ENCODE measurements at places on chromosomes 16 and 17.
A peak's percentile ranks its signal among the peaks of the same experiment; 100 is the strongest.

DNA sequence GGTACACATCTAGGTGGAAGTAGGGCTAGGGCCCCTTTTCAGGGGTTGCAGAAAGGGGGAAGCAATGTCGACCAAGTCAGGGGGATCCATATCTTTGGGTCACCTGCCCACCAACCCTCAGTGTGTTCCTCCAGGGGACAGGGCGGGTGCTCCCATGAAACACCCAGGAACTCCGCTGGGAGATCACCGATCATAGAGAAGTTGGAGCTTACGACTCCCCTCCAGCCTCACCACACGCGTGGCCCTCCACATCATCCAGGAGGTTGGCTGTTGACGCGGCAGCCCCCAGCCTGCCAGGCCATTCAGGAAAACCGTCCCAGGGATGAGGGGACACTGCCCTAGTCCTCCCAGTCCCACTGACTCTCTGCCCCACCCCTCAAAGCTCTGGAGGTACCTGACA lies 17.3 kb upstream of the MRPS23 start:
- DNase-seq, result no peak

DNA sequence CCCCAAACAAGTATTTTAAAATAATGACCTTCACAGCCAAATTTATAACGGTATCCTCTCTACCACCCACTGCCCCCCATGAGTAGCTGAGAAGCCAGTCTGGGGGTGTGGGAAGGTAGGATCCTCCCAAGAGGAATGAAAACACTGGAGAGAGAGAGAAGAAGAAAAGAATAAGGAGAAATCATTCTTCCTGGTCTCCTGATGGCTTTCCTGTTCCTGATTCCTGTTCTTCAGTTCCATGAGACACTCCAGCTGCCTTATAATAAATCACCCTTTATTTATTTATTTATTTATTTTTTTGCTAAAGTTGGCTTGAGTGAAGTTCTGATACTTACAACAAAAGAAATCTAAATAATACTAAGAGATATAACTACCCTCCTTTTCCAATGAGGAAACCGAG lies 56.4 kb upstream of the FAM20A start:
- no peak for DNase-seq

DNA sequence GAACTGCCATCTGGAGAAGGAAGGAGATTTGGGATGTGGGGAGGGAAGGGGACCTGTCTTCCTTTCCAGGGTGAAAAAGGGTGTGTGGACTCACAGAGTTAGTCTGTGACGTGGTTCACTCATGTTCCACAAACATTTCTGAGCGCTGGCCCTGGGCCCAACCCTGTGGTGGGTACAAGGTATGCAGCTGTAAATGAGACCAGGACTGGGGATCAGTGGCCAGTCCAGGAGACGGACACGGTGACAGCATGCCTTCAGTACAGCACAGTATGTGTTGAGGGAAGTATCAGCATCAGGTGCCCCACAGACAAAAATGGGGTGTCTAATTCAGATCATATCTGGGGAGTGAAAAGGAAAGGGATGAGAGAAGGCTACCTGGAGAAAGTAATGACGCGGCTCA lies 5.5 kb upstream of the EPX start:
- DNase-seq, result no peak

GRCh38 chr17:50853015-50853615 lies 13.0 kb downstream of the TOB1 start:
- no peak for DNase-seq

DNA sequence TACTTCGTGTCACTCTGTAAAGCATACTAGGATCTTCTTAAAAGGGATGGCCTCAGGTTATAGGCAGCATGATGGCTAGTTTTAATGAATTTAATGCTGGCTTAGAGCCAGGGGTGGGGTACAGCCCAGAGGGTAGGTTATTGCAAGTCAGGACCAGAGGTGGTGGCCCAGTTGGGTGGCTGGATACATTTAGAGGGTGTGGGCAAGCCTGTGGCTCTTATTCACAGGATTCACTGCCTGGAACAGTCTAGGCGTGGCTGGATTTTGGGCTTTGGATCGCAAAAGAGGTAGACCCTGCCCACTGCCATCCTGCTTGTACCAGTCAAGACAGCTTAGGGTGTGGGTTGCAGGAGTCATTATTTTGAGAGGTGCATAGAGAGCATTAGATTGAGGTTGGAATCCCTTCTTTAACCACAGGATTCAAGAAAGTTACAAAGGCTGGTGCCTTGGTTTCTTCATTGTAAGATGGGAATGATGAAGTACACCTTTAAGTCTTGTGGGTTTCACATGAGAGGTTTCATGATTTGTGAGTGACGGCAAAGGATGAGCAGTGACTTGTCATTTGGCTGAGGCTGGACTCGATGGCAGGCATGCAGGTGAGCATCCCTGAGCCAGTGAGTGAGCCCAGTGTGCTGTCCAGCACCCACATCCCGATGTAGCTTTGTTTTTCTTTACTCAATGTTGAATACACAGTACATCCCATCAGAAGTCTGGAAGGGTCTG lies 85.2 kb downstream of the KSR1 start:
- no peak for DNase-seq

DNA sequence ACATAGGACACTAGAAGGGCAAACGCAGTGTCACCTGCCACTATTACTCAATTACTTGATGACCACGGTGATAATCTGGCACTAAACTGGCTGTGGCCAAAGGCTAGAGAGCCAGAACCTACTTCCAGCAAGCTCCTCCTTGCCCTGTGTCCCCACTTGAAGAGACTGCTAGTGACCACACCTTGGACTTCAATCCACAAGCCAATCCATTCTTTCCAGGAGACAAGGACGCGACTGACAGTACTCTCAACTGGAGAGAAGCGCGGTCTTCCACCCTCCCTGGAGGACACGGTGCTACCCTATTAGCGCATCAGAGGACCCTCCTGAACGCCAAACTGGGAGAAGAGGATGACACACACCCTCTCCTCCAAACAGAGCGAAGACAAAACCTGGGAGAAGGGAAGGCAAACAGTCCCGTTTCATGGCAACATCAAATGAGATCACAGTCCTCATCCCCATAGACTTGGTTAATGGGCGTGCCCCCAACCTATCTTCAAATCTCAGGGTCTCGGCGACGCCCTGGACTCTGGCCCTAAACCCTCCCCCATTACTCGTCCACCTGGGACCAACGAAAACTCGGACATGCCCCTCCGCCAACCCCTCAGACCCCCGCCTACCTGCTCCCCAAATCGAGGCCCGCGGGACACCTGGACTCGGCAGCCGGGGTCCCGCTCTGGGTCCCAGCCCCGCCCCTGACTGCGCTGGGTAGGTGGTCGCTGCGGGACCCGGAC lies 508 bp downstream of the FLCN start:
- no peak for DNase-seq

DNA sequence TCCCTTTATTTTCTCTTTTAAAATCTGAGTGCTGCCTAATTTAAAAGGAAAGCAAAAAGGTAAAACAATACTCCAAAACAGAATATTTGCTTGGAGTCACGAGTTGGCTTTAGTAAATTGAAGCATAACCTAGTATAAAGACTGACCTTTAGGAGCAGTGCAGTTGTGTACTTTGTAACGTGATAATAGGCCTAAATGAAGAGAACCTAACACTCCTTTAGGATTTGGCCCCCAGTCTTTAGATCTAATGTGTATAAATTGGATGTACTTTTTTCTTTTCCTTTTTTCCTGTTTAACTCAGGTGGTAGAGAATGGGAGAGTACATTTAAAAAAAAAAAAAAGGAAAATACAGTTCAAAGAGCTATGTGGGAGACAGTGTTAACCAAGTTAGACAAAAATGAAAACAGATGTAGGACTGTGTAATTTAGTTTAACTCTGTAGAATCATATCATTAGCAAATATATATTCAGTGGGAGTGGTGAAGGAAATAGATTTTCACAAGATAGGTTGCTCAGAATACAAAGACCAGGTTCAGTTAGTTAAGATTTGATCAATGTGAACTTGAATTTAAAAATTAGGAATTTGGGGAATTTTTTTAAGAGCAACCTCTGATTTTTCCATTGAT lies 16.8 kb downstream of the CPD start:
- no peak for DNase-seq

DNA sequence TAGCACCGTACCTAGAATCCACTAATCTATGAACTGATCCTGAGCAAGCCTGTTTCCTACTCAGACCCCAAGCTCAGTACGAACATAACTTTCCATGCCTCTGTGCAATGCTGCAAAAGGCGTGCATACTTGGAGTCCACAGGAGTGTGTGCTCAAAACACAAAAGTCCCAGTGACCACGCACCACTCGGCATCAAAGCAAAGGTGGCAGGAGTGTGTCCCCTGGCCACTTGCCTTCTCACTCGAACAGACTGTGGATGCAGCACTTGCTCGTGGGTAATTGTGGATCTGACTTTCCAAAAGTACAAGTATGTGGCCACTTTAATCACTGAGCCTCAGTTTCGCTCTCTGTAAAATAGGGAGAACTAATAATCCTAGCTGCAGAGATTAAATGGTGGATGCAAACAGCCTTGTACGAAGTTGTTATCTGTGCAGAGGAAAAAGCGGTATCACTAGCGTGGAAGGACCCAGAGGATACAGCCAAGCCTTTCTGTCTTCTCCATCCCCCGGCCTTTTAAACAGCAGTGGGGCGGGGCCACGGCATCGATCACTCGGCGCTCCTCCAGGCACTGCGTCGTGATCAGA lies 311 bp upstream of the KDM8 start:
- DNase-seq, result peak; percentile 49

- no peak for DNase-seq
Observed at GRCh38 chr17:27525836-27526603, 69.8 kb downstream of the KSR1 start.

DNA sequence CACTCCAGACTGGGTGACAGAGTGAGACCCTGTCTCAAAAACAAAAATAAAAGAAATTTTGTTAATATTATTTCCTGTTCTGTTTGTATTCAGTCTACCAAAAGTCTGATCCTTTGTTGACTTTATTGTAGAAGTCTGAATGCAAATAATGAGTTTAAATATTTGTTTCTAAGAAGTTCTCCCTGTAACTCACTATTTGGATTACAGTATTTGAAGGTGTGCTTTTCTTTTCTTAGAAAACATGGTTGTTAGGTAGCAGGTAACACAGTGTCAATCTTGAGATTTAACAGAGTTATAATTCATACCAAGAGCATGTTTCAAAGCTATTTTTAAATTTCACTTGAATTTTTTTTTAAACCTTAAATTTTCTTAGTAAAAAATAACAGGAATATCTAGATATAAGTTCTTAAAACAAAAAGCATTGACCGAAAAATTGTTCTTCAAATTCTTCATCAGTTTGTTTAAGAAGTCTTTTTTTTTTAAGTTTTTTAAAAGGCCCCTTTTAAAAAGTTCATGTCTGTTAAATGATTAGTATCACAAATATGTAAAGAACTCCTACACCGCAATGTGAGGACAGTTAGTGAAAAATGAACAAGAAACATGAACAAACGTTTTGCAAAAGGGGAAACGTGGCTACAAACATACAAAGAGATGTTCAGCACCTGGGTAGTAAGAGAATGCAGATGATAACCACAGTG lies 35.0 kb downstream of the GAN start:
- no peak for DNase-seq

DNA sequence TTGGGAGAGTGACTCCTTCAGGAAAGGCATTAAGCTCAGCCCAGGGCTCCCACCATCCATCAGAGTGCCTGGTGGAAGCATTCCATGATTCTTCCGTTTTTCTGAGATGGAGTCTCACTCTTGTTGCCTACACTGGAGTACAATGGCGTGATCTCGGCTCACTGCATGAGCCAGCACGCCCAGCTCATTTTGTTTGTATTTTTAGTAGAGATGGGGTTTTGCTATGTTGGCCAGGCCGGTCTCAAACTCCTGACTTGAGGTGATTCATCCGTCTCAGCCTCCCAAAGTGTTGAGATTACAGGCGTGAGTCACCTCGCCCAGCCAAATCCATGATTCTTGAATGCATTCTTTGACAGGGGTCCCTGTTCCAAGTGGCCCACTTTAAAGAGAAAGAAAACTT lies 23.1 kb downstream of the MIS12 start:
- DNase-seq, result no peak

DNA sequence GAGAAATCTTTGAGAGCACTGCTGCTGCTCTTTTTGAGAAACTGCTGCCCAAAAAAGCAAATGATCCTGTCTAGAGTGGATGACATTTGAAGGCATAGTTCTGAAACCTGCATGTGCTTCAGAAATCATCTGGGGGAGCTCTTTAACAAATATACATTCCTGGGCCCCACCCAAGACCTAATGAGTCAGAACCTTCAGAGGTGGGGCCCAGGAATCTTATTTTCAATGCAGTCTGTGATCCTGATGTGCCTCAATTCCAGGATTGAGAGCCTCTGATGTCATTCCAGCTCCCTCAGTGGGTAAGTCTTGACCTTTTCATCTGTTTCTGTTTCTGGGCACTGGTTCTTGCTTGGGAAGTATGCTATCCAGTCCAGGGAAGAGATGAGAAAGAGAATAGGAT lies 42.3 kb downstream of the HNF1B start:
- no peak for DNase-seq

DNA sequence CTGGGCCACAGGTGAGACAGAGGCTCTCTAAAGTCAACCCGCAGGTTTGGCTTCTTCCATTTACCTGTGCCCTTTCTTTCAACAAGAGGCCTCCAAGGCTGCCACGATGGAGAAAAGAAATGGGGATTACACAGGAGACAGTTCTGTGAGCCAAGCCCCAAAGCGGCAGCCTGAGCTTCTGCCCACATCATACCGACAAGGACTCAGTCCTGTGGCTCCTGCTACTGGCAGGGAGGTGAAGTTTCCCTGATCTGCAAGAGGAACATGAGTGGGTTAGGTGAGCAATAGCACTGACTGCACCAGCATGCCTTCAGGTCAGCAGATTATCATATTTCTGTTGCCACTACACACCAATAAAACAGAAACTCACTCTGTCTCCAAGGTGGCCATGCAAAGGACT lies 800.0 kb downstream of the KCNJ18 start:
- no peak for DNase-seq

DNA sequence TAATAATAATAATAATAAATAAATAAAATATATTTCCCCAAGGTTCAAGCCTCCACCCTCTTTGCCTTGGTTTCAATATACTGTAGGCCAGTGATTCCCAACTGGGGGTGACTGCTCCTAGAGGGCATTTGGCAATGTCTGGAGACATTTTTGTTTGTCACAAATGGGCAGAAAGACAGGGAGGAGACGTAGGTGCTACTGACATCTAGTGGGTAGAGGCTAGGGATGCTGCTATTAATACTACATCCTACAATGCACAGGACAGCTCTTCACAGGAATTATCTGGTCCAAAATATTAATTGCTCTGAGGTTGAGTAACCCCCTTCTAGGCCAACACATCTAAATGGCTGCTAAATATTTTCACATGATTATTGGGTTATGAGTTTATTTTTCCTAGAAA lies 12.8 kb upstream of the PRR14 start:
- no peak for DNase-seq

DNA sequence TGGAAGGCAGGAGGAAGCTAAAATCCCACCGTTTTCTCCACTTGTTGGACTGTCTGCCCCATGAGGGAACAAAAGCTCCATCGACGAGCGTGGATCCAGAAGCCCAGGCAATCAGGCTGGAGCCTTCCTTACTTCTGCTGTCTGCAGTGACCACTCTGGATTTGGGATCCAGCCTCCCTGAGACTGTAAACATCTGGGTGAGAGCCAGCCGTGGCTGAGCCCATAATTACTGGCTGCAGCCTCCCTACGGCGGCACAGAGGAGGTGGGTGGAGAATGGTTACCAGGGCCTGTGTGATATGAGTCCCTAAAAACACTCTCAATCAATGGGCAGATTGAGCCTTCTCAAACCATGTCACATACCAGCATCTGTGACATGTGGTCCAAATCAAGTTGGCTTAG lies 158.2 kb downstream of the FOXL1 start:
- no peak for DNase-seq

Measured in NCI-H1048 (cell line).